NCI-H446 treated with DMSO at 0.1 percent for 48 hours (cell line): ENCODE measurements at places on chromosomes 16 and 17.
A peak's percentile ranks its signal among the peaks of the same experiment; 100 is the strongest.

- DNase-seq = peak; percentile 15
Measured at GRCh38 chr16:24516900-24517669, 22.3 kb upstream of the RBBP6 start.

GRCh38 chr16:69477546-69477945 lies 53.1 kb downstream of the CYB5B start:
- no peak for DNase-seq

DNA sequence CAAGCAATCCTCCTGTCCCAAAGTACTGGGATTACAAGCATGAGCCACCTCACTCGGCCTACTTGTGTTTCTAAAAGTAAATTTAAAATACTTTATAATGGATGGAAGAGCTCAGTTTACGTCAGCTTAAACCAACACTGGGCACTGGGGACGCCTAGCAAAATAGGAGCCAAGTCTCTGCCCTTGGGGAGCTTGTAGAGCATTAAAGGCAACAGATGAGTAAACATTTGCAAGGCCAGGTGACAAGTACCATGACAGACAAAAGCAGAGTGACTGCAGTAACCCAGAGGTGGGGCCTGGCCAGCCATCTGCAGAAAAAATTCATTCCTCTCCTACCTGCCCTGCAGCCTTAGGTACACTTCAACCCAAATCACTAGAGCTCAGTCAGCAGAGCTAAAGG lies 12.1 kb upstream of the NLK start:
- DNase-seq = no peak

DNA sequence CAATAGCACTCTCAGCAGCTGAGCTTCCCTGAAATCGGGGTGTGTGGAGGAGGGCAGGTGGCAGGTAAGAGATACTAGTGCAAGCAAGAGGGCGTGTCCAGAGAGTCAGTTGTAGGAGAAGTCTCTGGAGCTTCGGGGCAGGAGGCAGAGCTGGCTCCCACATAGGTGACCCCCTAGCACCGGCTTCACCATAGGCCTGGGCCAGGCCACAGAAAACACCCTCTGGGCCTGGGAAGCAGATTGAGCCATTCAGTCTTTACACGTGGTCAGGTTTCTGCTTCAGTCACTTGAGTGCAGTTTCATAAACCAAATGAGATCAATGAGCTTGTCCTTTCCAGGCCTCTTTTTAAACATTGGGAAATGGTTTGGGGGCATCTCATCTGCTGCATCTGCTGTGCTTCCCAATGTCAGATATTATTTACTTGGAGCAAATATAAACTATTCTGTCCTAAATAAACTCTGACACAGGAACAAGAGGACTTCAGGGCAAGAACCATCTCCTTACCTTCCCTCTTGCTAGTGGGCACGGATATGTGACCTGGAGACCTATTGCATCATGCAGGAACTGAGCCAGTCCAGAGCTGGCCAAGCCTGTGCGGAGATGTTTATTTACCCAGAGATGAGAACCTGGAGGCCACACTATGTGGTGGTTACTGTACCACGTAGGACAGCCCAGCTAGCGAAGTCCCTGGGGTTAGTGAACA lies 16.1 kb downstream of the CCR7 start:
- DNase-seq = no peak

- DNase-seq = no peak
Measured at GRCh38 chr16:75660321-75660720, 12.7 kb downstream of the TERF2IP start.

GRCh38 chr17:36921095-36921851 lies 16.0 kb upstream of the LHX1 start:
- no peak for DNase-seq
